ENCODE measurements at places on chromosomes 2 and 18. TPM values are rescaled to one million over a fixed set of nuclear protein-coding genes. Genes with fewer than 3 reads are reported as not detected.

TMEFF2 gene
- not detected for total RNA-seq

NT5DC4 gene
- not detected for total RNA-seq

ADAM23 gene
- total RNA-seq: 0.98 TPM

GPR75 gene
- total RNA-seq: 2.1 TPM

CBLN2 gene
- not detected for total RNA-seq

CD8B2 gene
- 3.6 TPM for total RNA-seq

EIF2AK3 gene
- total RNA-seq: 15.0 TPM

CPS1 gene
- total RNA-seq: 2.3 TPM

SPR gene
- 9.3 TPM for total RNA-seq

FAM124B gene
- not detected for total RNA-seq

ARHGAP25 gene
- 75.2 TPM for total RNA-seq

LIMS4 gene
- 0.79 TPM for total RNA-seq

SPAG16 gene
- 8.2 TPM for total RNA-seq

LAMA1 gene
- total RNA-seq: not detected

LBX2 gene
- total RNA-seq: 0.94 TPM

ADCYAP1 gene
- total RNA-seq: not detected

G6PC2 gene
- total RNA-seq: not detected

ANKRD29 gene
- not detected for total RNA-seq

PLA2R1 gene
- total RNA-seq: not detected

All from CD8-positive, alpha-beta memory T cell (primary cell).